ENCODE measurements at places on chromosomes 11 and 22. TPM values are rescaled to one million over a fixed set of nuclear protein-coding genes. Genes with fewer than 3 reads are reported as not detected.

DNA sequence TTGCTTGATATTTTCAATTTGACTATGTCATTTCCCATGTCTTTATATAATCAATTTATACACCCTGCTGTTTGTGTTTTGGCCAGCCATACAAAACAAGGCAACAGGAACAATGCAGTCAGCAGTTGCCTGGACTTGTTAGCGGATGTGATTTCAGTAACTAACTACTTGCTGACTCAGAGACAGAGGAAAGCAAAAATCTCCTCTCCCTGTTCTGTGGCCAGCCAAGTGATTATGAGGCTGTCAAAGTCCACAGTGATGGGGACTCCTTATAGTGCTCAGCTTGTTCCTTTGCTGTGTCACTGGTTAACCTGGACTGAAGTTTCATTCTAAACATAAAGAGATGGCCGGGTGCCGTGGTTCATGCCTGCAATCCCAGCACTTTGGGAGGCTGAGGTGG lies 32.6 kb upstream of the APLP2 start:
- no peak for DNase-seq

DNA sequence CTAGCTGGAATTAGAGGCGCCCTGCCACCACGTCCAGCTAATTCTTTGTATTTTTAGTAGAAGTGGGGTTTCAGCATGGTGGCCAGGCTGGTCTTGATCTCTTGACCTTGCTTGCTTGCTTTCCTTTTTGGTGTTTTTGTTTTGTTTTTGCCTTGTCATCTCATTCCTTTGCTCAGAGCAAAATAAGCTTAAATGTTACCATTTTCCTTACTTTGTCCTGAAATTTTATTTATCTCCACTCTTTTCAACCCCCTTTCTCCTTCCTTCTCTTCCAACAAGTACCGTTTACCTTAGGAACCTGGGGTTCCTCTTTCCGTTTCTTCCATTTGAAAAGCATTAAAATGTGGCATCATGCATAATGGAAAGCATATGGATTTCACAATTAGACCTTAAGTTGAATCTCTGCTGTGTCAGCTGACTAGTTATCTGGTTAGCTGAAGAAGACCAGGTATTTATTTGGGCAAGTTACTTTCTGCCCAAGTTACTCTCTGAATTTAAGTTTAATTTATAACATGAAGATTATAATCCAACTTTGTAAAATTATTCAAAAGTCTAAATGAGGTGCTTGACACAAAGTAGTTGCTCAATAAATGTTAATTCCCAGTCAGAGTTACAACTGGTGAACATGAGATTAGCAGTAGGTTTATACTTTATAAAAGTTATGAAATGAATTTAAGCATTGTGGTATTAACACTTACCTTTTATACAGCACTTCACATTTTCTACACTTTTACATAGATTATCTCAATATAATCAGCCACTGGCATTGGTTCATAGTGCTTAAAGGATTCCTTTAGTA lies 69.7 kb downstream of the PRMT3 start:
- DNase-seq = no peak

The PPP2R5B gene
- 32.3 TPM for total RNA-seq

DNA sequence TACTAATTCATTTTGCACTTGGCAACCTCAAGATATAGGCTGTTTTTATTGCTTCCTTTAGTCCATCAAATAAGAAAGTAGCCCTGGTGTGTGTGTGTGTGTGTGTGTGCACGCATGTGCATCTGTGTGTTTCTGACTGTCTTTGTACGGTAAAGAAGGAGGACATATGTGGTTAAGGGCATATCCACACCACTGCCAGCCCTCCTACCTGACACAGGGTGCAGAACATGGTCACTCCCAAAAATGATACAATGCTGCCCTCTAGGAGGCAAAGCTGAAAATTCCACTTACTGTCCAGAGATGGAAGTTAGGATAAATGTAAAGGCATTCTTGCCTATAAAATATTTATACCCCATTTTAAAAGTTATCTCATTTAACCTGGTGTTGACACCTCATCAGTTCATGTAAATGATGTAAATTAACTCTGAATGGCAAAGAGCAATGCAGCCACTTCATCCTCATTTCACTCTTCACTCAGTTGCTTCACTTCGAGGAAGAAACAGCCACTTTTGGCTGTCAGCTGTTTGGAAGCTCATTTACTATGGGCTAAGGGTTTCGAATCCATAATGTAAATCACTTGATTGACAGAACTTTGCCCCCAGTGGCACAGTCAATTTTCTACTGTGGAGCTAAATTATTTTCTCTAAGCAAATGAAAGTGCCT lies 83.1 kb upstream of the MTNR1B start:
- DNase-seq = no peak

DNA sequence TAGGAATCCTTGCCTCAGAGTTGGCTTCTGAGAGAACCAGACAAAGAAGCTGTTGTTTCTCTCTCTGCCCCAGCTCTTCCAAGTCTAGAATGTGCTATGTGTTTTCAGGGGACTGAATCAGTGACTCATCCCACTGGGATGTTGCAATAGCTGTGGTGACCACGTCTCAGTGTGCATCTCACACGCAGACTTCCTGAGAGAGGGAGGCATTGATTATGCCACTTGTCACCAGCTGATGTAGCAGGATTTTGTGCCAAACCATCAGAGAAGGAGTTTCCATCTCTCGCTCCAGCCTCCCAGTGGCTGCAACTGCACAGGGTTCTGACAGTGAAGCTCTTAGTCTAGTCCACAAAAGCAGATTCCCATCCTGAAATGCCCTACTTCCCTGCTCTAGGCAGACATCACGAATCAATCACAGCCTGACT lies 455.8 kb downstream of the MIAT start:
- DNase-seq = peak; percentile 95

The EFCAB6 gene
- total RNA-seq = 2.7 TPM

The LARGE2 gene
- total RNA-seq = 0.17 TPM

The UCP3 gene
- 0.78 TPM for total RNA-seq

DNA sequence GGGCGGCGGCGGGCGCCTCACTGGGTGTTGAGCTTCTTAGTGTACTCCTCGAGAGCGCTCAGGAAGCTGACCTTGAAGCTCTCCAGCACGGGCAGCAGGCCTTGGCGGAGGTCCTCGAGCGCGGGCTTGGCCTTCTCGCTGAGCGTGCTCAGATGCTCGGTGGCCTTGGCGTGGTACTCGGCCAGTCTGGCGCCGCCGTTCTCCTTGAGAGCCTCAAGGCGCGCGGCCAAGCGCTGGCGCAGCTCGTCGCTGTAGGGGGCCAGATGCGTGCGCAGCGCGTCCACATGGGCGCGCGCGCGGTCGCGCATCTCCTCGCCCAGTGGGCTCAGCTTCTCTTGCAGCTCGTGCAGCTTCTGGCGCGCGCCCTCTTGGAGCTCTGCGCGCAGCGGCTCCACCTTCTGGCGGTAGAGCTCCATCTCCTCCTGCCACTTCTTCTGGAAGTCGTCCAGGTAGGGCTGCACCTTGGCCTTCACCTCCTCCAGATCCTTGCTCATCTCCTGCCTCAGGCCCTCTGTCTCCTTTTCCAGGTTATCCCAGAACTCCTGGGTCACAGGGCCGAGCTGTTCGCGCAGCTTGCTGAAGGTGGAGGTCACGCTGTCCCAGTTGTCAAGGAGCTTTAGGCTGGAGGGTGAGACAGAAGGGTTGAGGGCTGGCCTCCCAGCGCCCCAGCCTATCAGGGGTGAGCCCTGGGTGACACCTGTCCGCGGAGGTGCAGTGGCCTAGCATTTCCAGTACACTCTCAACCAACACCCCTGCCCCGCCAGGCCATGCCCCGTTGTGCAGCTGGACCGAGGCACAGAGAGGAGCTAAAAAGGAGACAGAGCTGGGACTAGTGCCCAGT lies 1.4 kb downstream of the APOA1 start:
- peak; percentile 95 for DNase-seq

The SLC43A3 gene
- total RNA-seq = 90.4 TPM

DNA sequence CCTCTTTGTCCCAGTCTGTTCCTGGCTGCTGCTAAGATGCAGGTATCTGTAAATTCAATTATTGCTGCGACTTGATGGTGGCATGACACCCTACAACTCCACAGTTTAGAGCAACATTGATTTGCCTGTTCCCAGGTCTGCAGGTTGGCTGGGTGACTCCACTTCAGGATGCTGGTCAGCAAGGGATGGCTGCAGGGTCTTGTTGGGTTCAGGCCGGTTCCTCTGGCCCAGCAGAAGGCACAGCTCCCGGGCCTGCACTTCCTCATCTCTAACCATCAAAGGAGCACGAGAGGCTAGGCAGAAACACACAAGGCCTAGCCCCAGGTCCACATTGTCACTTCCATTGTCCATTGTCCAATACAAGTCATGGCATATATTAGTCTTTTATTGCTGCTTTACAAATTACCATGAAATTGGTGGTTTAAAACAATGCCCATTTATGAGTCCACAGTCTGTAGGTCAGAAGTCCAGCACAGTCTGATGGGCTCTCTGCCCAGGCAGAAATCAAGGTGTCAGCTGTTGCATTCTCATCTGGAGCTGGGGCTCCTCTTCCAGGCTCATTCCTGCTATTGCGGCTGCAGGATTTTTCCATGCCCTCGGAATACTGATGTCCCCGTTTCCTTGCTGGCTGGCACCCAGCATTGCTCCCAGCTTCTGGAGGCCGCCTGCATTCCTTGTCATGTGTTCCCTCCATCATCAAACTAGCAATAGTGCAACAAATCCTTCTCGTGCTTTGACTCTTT lies 96.6 kb upstream of the LMO1 start:
- DNase-seq = no peak

GRCh38 chr11:17930544-17931125 lies 82.2 kb downstream of the SERGEF start:
- DNase-seq = peak; percentile 45
